ENCODE measurements at places on chromosomes 13 and 19. TPM values are rescaled to one million over a fixed set of nuclear protein-coding genes. Genes with fewer than 3 reads are reported as not detected.

DNA sequence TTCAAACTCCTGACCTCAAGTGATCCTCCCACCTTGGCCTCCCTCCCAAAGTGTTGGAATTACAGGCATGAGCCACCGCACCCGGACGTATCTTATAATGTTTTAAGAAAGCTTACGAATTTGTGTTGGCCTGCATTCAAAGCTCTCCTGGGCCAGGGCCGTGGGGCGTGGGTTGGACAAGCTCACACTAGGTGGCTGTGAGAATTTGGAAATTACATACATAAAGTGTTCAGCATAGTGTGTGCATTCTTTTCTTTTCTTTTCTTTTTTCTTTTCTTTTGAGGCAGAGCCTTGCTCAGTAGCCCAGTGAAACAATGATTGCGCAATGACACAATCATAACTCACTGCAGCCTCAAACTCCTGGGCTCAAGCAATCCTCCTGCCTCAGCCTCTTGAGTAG is 2.6 kb downstream of the ZSWIM4 start:
- H3K27me3 ChIP-seq, result no peaks in the 10 kb centered on the region
- peak overlapping the region; percentile 12 for H3K4me3 ChIP-seq
- no peak for DNase-seq
- H3K4me1 ChIP-seq, result peaks cover 32% of the 10 kb centered on the region

Gene OVOL3
- not detected for total RNA-seq

DNA sequence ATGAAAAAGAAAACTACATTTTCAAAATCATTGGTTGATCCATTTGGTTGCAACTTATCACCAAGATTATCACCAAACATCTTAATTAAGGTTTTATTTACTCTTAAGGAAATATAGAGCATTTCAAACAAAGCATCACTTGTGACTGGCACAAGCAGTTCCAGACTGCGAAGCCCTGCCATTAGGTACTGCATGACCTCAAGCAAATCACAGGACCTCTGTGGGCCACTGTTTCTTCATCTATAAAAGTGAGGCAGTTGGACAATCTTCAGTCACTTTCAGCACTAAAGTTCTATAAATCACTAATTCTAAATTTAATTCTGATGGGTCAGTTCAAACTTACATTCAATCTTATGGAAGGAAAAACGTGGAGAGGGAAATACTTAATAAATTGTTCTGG is 2.0 kb downstream of the ELF1 start:
- H3K4me3 ChIP-seq, result peak overlapping the region; percentile 89
- H3K4me1 ChIP-seq, result peaks cover 35% of the 10 kb centered on the region
- no peaks in the 10 kb centered on the region for H3K27me3 ChIP-seq
- peak overlapping the region; percentile 97 for H3K27ac ChIP-seq
- no peaks in the 10 kb centered on the region for H3K36me3 ChIP-seq

- peaks cover 29% of the 10 kb centered on the region for H3K4me1 ChIP-seq
- peaks cover 2% of the 10 kb centered on the region for H3K36me3 ChIP-seq
- peak overlapping the region; percentile 84 for H3K27ac ChIP-seq
- no peaks in the 10 kb centered on the region for H3K27me3 ChIP-seq
- peak overlapping the region; percentile 90 for H3K4me3 ChIP-seq
Measured at GRCh38 chr19:3060857-3061181, 1.5 kb downstream of the TLE5 start.

DNA sequence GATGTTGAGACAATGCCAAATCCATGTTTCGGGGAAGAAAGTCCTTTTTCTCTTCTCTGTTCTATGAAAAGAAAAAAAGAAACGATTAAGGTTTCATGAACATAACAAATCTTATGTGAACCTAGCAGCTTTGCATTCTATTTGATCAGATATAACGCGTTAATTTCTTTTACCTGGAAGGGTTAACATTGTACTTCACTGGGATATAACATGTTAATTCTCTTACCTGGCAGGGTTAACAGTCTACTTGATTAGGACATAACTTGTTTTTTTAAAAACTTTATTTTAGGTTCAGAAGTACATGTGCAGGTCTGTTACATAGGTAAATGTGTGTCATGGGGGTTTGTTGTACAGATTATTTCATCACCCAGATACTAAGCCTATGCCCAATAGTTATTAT is 68.8 kb downstream of the CPAMD8 start:
- no peak overlapping the region for H3K4me3 ChIP-seq
- no peak overlapping the region for H3K27ac ChIP-seq
- H3K4me1 ChIP-seq, result peaks cover 5% of the 10 kb centered on the region
- H3K27me3 ChIP-seq, result peaks cover 10% of the 10 kb centered on the region
- H3K36me3 ChIP-seq, result no peaks in the 10 kb centered on the region

DNA sequence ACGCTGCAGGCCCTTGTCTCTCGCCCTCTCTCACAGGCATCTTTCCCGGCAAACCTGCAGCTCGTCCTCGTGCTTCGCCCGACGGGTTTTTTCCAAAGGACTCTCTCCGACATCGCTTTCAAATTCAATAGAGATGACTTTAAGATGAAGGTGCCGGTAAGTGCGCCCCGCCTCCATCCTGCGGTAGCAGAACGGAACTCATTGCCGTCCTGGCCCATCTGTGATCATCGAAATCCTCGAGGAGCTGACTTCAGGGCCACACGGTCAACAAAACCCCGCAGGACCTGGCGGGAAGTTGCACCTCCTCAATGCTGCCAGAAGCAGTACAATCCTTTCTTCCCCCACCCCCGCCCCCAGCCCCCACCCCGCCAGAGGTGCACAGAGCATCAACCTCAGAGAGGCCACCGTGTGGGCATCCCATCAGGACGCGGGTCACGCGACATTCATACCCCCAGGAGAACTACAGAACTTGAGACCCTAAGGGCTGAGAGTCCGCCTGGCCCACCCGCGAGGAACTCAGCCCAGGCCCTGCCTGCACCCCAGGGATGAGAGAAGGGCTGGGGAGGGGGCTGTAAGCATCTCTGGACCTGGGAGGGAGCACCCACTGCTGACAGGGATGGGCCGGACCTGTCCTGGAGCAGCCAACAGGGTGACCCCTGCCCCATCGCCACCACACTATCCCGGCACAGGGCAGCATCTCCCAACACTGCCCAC is 44.9 kb upstream of the F7 start:
- peaks cover 2% of the 10 kb centered on the region for H3K4me1 ChIP-seq
- H3K27me3 ChIP-seq, result no peaks in the 10 kb centered on the region
- no peak overlapping the region for H3K27ac ChIP-seq
- DNase-seq, result no peak
- H3K4me3 ChIP-seq, result no peak overlapping the region

Gene HSPH1
- total RNA-seq, result 143 TPM

- H3K4me3 ChIP-seq, result no peak overlapping the region
- peaks cover 27% of the 10 kb centered on the region for H3K27me3 ChIP-seq
- DNase-seq, result no peak
- no peak overlapping the region for H3K27ac ChIP-seq
- H3K36me3 ChIP-seq, result no peaks in the 10 kb centered on the region
- H3K4me1 ChIP-seq, result no peaks in the 10 kb centered on the region
Measured at GRCh38 chr19:31255831-31256592, 93.2 kb downstream of the TSHZ3 start.

DNA sequence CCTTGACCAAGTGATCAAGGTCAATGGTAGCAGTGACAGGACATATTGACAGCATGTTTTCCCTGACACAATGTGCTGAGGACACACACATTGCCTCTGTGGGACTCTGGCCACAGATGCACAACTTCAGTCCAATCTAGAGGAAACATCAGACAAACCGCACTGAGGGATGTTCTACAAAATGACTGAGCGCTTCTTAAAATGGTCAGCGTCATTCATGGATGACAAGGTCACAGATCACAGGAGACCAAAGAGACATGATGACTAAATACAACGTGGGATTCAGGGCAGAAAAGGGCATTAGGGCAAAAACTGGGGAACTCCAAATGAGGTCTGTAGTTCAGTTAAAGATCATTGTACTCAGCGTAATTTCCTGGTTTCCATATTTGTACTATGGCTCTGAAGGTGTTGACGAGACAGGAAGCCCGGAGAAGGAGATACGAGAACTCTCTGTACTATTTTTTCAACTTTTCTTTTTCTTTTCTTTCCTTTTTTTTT is 20.6 kb downstream of the PBX4 start:
- H3K27me3 ChIP-seq, result no peaks in the 10 kb centered on the region
- H3K27ac ChIP-seq, result peak overlapping the region; percentile 100
- H3K36me3 ChIP-seq, result peaks cover 7% of the 10 kb centered on the region
- H3K4me1 ChIP-seq, result peaks cover 48% of the 10 kb centered on the region

Gene KLK8
- not detected for total RNA-seq

Gene ZNF17
- total RNA-seq, result 8.8 TPM

GRCh38 chr13:59299584-59299983 is 864.1 kb downstream of the DIAPH3 start:
- no peaks in the 10 kb centered on the region for H3K36me3 ChIP-seq
- no peaks in the 10 kb centered on the region for H3K27me3 ChIP-seq
- H3K27ac ChIP-seq, result no peak overlapping the region
- no peak overlapping the region for H3K4me3 ChIP-seq
- no peak for DNase-seq

- no peak for DNase-seq
- no peak overlapping the region for H3K27ac ChIP-seq
- H3K36me3 ChIP-seq, result no peaks in the 10 kb centered on the region
- no peak overlapping the region for H3K4me3 ChIP-seq
- peaks cover 2% of the 10 kb centered on the region for H3K4me1 ChIP-seq
Measured at GRCh38 chr19:1315470-1316166, 29.9 kb downstream of the EFNA2 start.

Gene KCTD12
- 4.6 TPM for total RNA-seq

DNA sequence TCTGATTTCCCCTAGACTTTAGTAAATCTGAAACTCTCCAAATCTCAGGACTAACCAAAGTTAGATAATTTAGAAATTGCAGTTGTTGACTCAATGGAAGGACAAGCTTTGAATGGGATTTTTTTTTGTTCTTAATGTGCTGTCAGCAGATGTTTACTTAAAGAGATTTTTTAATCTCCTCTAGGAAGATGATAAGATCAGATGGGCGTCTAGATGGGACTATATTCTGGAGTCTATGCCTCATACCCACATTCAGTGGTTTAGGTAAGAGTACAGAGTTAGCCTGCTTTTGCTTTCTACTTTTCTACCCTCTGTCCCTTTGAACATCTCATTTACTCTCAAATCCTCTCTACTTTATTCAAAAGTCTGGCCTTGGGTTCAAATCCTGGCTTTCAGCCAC is 39.3 kb downstream of the TM9SF2 start:
- H3K4me3 ChIP-seq, result peak overlapping the region; percentile 39
- H3K36me3 ChIP-seq, result peaks cover 6% of the 10 kb centered on the region
- DNase-seq, result no peak

Gene OLFM4
- total RNA-seq, result not detected

Gene RINL
- 50.6 TPM for total RNA-seq

GRCh38 chr19:36210497-36210896 is 4.0 kb downstream of the ZNF565 start:
- peaks cover 9% of the 10 kb centered on the region for H3K4me1 ChIP-seq
- no peak overlapping the region for H3K4me3 ChIP-seq
- no peak overlapping the region for H3K27ac ChIP-seq
- H3K27me3 ChIP-seq, result no peaks in the 10 kb centered on the region
- no peak for DNase-seq
- H3K36me3 ChIP-seq, result peaks cover 4% of the 10 kb centered on the region

DNA sequence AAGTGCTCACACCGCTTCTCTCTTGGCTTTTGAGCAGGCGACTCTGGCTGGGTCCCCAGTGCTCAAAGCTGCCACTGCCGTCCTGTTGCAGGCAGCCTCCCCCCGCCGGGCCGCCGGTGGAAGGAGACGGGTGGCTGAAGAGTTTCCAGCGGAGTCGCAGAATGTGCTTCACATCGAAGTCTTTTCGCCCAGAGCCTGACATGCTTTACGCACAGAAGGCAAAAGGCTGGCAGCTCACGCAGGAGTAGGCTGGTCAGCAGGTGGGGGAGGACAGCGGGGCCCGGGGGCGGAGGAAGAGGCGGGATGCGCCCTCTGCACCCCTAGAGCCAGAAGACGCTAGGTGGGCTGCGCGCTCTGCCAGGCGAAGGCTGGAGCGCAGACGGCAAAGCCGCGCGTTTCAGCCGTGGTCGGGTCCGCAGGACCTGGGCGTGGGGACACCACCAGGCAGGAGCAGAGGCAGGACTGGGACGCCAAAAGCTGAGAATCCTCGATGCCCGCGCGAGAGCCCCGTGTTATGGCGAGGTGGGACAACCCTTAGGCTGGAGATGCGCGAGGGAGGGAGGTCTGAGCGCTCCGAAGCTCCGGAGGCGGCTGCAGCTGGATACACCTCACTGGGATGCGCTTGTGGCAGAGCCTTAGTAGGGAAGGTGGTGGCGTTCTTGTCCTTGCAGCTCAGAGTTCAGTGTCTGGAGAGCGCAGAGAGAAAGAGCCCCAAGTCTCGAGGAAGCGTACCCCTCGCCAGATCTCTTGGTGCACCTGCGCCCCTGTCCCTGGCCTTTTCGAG is at the start of gene ATXN8OS:
ATXN8OS (plus strand) TSS at position 329 of the 784 bp plus-strand sequence.
- no peak within 1 kb of the TSS for H3K27ac ChIP-seq
- DNase-seq, result no peak
- H3K4me1 ChIP-seq, result no peaks in the 10 kb centered on the region
- no peak within 1 kb of the TSS for H3K4me3 ChIP-seq
- no peaks in the 10 kb centered on the region for H3K36me3 ChIP-seq
- no peaks in the 10 kb centered on the region for H3K27me3 ChIP-seq

All from T-helper 17 cell (primary cell).